CMK (cell line): ENCODE measurements at places on chromosomes 1 and 21.

DNA sequence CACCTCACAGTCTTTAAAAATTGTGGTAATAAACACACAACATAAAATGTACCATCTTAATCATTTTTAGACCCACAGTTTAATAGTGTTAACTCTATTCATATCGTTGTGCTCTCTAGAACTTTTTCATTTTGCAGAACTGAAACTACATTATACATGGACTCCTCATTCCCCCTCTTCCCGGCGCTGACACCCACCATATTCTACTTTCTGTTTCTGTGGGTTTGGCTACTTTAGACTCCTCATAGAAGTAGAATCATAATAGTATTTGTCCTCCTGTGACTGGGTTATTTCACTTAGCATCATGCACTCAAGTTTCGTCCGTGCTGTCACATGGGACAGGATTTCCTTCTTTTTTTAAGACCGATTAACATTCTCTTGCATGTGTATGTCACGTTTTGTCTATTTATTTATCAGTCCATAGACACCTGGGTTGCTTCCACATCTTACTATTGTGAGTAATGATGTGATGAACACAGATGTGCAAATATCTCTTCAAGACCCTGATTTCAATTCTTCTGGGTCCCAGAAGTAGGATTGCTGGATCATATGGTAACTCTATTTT is 62.9 kb upstream of the TMPRSS2 start:
- no peak for DNase-seq

DNA sequence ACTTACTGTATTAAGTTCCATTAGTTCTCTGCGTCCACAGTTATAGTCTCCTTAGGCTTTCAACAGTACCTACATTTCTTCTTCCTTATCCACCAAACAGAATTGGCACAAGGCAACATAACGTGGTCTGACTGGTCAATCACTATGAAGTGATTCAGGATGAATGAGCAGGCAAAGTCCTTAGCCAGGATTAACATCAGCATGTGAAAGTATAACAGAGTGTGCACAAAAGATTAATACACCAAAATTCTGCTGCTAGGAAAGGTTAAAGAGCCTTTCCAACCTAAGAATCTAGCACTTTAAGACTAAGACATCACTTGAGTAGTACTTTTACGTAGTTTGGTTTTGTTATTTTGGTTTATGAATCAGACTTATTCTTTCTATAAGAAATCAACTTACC is 15.8 kb downstream of the DEPDC1 start:
- DNase-seq: no peak

GRCh38 chr1:206944703-206945102 is 1.6 kb downstream of the PIGR start:
- no peak for DNase-seq

DNA sequence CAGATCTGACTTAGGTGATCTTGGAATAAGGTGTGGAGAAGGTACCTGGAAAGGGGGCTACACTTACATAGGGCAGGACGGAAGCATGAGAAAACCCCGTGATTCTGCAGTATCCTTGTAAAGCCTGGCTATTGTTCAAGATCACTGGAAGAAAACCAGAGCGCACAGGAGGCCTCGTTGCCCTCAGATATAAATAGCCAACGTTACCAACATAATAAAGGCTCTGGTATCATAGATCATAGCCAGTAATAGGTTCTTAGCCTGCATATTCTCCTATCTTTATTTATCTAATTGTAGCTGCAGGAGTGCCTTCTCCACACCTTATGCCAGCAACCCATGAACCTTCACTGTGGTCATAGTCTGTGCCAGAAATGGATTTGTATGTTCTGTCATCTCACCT is 35.9 kb upstream of the MPZL1 start:
- no peak for DNase-seq

- no peak for DNase-seq
Measured at GRCh38 chr1:213821175-213821942, 166.4 kb upstream of the PROX1 start.

DNA sequence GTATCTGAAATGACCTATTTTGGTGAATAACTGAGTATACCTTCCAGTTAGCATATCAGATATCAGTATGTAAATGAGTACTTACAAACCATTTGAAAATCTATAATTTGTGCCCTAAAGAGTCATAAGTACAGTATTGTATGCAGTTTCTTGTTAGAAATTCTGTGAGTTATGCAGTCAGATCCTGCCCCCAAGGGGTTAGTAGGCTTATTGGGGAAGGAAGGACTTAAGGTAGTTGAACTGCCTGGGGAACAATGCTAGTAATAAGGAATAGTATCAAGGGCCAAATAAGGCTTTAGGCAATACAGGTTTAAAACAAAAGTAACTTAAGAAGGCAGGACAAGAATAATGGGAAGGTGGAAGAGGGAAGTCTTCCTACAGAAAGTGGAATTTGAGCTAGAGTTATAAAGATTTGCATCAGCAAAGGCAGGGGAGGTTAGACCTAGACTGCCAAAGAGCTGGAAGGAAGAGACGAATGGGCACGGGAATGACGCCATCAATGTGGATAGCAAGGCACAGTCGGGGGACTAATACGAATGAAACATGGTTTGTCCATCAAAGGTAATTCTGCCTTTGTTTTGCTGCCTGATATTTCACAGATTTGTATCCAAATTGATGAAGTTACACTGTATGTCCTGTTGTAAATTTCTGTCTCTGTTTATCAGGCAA is 182.9 kb upstream of the DPYD start:
- no peak for DNase-seq

GRCh38 chr1:20530901-20531300 is 21.5 kb upstream of the FAM43B start:
- DNase-seq: no peak

DNA sequence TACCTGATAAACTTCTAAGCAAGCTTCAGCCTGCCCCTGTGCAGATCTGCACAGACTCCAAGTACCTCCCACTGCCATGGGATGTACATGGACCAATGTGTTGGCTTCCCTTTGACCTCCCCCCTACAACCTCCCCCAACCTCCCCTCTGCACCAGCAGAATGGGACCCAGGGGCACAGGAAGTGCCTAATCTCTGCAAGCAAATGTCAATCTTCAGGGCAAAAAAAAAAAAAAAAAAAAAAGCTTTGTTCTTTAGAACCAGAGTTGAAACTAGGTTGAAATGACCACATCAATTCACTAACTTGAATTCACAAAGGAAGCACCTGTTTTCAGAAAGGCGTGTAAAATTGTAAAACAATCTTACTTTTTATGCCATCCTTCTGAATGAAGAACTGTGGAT is 53.9 kb upstream of the TIAM1 start:
- no peak for DNase-seq

DNA sequence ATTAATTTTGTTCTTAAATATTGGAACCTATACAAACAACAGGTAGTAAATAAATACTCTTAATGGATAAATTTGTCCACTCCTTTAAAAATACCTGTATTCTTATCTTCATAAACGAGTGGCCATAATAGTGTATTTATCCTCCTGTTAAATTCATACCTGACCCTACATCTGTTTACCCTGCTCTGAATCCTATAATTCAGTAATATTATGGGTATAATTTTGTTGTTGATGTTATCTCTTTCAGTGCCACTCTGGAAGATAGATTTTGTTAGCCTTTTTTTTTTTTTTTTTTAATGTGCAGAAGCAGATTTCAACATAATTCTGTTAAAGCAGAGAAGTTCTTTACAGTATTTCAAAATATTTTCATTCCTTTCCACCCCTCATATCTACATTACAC is 1337.9 kb downstream of the PLA2G4A start:
- DNase-seq: no peak

- peak; percentile 81 for DNase-seq
Measured at GRCh38 chr1:89804642-89805237, 16.1 kb upstream of the LRRC8D start.

GRCh38 chr1:108841703-108842102 is 15.2 kb downstream of the AKNAD1 start:
- DNase-seq: no peak

GRCh38 chr1:204619721-204620120 is 65.8 kb downstream of the LRRN2 start:
- DNase-seq: no peak

GRCh38 chr1:17163789-17164666 is 40.9 kb upstream of the PADI1 start:
- DNase-seq: no peak

DNA sequence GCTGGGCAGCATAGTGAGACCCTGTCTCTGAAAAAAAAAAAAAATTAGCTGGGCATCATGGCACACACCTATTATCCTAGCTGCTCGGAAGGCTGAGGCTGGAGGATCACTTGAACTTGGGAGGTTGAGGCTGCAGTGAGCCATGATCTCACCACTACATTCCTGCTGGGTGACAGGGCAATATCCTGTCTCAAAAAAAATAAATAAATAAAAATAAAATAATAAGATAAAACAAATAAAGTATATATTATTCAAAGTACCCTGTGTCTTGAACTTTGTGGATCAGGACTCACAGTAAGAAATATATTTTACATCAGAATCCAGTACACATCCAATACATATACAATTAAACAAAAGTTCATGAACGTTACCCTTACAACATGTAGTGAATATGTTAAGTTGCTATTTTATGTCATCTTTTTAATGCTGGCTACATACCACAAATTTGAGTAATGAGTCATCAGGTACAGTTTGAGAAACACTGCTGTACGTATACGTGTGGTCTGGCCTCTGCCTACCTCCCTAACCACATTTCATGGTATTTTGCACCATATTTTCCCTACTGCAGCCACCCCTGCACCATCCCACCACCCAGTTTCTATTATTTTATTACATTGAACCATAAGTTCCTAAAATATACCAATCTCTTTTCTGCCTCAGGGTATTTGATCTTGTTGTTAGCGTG is 4.4 kb downstream of the NME7 start:
- DNase-seq: no peak

DNA sequence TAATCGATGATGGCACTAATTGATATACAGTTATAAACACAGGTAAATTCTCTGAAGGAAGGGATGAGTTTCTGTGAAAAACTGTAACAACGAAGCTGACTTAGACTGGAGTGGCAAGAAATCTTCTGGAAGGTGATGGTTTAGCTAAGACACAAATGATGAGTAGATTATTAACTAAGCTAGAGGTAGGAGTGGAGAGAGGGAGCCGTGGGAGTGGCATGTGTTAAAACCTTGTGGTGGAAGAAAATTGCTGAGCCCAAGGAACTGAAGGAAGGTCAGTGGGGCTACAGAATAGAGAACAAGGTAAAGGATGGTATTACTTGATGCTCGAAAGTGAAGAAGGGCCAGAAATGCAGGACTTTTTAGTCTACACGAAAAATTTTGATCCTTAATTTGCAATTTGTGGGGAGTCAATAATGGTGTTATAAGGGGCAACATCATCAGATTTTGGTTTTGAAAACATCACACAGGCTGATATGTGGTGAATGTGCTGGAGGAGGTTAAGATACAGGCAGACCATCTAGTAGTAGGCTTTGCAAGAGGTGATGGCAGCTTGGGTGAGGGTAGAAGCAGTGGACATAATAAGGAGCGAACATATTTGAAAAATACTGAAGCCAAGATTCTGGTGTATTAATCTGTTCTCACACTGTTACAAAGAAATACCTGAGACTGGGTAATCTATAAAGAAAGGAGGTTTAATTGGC is 93.8 kb downstream of the S1PR1 start:
- no peak for DNase-seq

DNA sequence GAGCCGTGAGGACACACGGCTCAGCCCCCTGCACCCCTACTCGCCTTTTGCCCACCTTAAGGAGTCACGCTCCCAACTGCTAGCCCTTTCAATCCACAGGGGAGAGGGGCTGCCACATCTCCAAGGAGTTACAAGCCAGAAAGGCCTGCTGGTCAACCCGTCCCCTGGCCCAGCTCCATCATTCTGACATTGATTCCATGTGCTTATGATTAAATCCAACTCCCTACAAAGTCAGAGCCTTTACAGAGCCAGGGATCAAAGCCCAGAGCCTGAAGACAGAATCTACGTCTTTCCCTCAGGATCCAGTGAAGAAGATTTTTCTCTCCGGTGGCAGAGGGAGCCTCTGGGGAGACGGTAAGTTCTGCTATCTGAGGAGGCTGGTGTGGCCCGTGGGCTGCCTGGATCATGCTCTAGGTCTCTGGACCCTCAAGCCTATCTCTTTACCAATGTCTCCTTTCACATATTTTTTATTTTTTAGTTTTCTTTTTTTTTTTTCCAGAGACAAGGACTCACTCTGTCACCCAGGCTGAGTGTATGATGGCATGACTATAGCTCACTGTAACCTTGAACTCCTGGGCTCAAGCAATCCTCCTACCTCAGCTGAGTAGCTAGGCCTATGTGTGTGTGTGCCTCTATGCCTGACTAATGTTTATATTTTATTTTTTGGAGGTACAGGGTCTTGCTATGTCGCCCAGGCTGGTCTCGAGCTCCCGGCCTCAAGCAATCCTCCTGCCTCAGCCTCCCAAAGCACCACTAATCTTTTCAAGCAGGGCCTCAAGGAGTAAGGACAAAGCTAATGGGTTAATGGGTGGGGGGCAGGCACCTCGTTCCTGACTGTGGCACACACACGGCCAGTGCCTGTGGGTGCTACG is 61.3 kb downstream of the SLC66A1 start:
- DNase-seq: no peak

GRCh38 chr21:40255518-40256444 is 388.5 kb downstream of the PCP4 start:
- DNase-seq: no peak

DNA sequence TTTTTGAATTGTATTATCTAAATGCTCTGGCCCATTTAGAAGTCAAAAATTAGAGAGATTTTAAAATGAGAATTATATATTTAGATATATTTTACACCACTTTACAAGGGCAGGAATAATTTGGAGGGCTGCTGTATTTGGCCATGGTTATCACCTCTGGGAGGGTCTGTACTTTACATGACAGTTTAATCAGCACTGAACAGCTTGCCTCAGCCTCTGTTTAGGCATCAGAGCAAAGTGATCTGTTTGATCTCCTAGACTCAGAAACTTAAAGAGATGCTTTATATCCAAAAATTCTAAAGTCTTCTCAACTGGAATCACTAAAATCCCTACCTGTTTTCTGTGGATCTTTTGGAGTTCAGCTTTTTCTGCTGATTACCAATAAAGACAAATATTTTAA is 5.4 kb upstream of the SPTA1 start:
- DNase-seq: no peak

GRCh38 chr1:77395051-77395450 is 113.2 kb downstream of the AK5 start:
- no peak for DNase-seq

GRCh38 chr1:216700779-216701178 is 22.4 kb downstream of the ESRRG start:
- DNase-seq: no peak

- no peak for DNase-seq
Measured at GRCh38 chr1:32464716-32465577, at the start of gene ZBTB8B. Gene ZBTB8B (plus strand): TSS chr1:32465072. CDS start chr1:32470625, 5,553 bp downstream.

DNA sequence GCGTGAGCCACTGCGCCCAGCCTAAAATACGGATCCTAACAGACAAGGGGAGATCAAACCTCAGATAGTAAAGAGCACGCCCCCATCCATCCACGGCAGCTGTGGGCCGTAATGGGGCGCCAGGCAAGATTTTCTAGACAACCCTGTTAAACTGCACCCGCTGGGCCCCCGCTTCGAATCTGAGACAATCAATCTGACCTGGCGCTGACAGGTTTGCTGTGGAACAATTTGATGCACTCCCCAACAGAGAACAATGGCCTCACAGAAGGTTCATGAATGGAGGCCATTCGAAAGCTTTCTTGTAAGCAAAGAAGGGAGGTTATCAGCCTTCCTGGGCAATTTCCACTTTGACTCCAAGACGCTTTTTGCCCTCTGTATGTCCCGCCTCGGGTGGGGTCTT is 30.5 kb downstream of the CLSTN1 start:
- DNase-seq: no peak
